ENCODE measurements at places on chromosomes 2 and 18. TPM values are rescaled to one million over a fixed set of nuclear protein-coding genes. Genes with fewer than 3 reads are reported as not detected.

NXPH2 gene
- total RNA-seq, result not detected

RNF152 gene
- 24.4 TPM for total RNA-seq

SRD5A2 gene
- total RNA-seq, result not detected

EGR4 gene
- under 0.01 TPM for total RNA-seq

FLACC1 gene
- total RNA-seq, result 1.3 TPM

AMER3 gene
- not detected for total RNA-seq

AQP12B gene
- not detected for total RNA-seq

OR6B2 gene
- not detected for total RNA-seq

PAPOLG gene
- 11.2 TPM for total RNA-seq

C18orf32 gene
- total RNA-seq, result 11.9 TPM

CHRND gene
- not detected for total RNA-seq

PPP1CB gene
- total RNA-seq, result 172 TPM

All from fibroblast of lung (primary cell).